Brain microvascular endothelial cell (primary cell): ENCODE measurements at places on chromosomes 1 and 21.
A peak's percentile ranks its signal among the peaks of the same experiment; 100 is the strongest.

- no peak for DNase-seq
Observed at GRCh38 chr1:65230731-65231481, 78.4 kb upstream of the DNAJC6 start.

DNA sequence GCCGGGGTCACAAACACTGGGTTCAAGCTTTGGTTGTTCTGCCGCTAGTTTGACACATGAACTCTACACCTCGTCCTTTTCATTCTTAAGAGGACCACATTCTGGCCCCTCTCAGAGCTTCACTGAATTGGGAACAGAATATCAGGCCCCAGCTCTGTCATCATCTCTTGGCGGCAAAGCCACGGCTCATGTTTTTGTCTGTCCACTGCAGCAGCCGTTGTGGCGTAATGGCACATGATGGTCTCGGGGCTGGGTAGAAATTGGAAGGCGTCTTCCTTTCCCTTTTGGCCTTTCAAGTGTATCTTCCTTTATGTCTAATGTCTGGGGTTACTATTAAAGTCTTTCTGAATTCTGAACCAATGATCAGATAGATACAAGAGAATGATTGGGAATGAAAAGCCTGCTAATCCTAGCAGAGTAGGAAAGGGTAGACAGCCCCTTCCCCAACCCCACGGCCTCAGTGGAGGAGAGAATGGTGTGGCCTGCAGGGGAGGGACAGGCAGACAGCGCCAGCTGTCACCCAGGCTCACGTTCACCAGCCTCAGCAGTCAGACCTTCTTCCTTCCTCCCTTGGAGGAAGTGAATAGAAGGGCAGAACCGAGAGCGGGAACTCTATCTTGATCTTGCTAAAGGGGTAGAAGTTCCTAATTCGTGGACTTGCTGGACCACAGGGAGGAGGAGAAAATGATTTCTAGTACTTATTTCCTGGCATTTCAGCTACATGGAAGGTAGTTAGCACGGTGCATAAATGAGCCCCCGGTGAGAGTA lies 498.1 kb downstream of the KIF26B start:
- DNase-seq, result no peak

GRCh38 chr1:152048416-152049009 lies 11.7 kb upstream of the S100A11 start:
- DNase-seq, result no peak

- DNase-seq, result peak; percentile 92
Observed at GRCh38 chr1:236281654-236282424, at the start of gene ERO1B. Gene ERO1B, minus strand, starts transcription at chr1:236281958. Its CDS starts 175 bp downstream, at chr1:236281783.

DNA sequence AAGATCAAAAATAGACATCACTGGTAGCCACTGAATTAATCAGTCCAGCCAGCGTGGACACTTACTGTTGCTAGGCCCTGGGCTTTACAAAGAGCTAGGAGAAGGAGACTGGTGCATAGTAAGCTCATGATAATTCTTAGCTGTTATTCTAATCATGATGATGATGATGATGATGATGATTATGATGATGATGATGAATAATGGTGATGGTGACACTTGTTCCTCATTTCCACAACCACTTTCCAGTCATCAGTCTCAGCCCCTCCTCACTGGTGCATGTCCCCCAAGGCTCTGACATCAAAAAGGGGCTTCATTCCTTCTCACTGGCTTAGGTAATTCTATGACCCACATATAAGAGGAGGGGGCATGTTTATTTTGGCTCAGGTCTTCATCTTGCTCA lies 701.0 kb downstream of the PTPRU start:
- no peak for DNase-seq

DNA sequence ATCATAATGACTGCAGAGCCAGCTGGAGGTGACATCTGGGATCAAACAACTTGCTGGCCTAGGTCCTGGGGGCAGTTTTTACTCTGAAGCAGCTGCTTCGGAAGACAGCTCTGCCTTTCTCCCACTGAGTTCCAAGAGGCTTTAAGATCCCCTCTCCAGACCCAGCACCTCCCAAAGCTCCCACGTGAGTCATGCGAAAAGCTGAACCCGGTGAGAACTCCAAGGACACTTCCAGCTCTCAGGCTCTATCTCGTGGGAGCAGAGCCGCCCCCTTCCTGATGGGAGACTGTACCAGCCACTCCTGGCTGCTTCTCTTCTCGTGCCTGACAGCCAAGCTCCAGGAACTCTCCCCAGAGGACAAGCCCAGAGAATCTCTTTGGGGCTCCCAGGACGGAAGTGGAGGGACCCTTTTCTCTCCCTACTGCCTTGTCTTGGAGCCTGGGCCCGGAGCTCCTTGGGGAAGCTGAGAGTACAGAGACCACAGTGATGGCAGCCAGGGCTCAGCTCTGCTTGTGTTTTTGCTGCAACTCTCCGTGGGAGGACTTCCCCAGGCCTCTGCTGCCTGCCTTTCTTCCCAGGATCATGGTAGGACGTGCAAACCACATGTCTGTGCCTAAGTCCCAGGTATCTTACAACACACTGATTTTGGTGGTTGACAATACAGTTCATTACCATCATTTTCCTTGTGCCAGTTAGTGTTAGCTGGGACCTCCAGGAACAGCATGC lies 40.6 kb downstream of the STUM start:
- DNase-seq, result no peak

- DNase-seq, result no peak
Observed at GRCh38 chr1:46948629-46949416, 7.5 kb upstream of the CYP4A11 start.

DNA sequence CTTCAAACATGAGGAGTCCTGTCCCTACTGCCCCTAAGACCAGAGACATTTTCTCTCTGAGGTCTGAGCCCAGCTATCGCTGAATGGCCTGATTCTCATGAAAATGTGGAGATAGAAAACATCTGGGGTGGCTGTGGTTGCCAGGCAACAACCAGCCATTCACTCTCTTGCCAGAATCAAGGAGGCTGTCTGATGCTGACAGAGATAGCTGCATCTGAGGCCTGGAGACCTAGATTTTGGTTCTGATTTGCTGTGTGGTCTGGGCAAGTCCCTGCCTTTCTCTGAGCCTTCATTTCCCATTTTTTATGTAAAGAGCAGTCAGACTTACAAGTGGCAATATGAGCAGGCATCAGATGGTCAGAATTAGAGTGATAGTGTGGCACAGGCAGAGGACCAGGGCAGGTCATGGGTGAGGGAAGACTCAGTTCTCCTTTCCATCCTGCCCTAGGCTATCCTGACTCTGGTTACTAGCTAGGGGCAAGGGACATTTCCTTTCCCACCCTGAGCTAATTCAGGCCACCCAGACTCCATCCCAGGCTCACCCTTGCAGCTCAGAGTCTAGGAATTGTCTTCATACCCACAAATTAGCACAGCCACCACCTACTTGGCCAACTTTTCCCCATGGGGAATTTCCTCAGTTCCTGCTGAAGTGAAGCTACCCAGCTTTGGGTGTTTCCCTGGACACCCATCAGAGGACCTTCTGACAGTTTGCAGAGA lies 20.0 kb upstream of the RNF19B start:
- peak; percentile 63 for DNase-seq

GRCh38 chr1:6342056-6342455 lies 51.5 kb downstream of the ACOT7 start:
- DNase-seq, result peak; percentile 63

DNA sequence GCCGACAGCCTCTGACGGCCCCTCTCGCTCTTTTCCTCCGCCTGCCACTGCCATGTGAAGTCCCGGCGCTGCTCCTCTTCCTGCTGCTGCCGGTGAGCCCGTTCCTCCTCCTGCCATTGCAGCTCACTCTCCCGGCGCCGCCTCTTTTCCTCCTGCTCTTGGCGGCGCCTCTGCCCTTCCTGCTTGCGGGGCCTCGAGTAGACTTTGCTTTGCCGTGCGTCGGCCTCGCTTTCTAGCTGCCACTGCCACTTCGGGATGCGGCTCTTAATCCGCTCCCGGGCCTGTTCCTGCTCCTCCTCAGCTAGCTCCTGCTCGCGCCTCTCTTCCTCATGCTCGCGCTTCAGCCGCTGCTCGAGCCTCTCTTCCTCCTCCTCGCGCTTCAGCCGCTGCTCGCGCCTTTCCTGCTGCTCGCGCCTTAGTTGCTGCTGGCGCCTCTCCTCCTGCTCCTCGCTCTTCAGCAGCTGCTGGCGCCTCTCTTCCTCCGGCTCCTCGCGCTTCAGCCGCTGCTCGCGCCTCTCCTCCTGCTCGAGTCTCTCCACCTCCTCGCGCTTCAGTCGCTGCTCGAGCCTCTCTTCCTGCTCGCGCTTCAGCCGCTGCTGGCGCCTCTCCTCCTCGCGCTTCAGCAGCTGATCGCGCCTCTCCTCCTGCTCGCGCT lies 4.3 kb downstream of the TCHH start:
- DNase-seq, result peak; percentile 20

GRCh38 chr1:8015036-8015808 lies 10.9 kb downstream of the ERRFI1 start:
- peak; percentile 82 for DNase-seq

GRCh38 chr1:64065571-64065970 lies 137.9 kb upstream of the UBE2U start:
- peak; percentile 37 for DNase-seq

- no peak for DNase-seq
Observed at GRCh38 chr1:117138561-117138960, 17.0 kb upstream of the TRIM45 start.

DNA sequence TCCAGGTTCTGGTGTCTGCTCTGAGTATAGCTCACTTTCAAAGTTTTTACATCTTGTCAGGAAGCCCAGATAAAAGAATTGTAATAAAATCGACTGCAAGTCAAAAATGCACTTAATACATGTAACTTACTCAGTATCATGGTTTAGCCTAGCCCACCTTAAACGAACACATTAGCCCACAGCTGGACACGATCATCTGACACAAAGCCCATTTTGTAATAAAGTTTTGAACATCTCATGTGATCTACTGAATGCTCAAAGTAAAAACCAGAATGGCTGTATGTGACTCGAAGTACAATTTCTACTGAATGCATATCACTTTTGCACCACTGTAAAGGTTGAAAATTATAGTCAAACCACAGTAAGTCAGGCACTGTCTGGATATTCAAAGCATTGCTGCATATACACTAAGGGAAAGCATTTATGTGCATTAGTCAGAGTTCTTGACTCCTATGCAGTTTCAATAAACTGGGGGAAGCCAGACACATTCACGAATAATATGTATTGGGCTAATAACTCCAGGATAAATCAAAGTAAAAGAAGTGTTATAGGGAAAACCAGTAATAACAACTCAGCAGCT lies 12.2 kb upstream of the TDRD10 start:
- no peak for DNase-seq

- no peak for DNase-seq
Observed at GRCh38 chr1:97647776-97648175, 273.1 kb downstream of the DPYD start.

- no peak for DNase-seq
Observed at GRCh38 chr1:70993798-70994197, 53.8 kb downstream of the PTGER3 start.

DNA sequence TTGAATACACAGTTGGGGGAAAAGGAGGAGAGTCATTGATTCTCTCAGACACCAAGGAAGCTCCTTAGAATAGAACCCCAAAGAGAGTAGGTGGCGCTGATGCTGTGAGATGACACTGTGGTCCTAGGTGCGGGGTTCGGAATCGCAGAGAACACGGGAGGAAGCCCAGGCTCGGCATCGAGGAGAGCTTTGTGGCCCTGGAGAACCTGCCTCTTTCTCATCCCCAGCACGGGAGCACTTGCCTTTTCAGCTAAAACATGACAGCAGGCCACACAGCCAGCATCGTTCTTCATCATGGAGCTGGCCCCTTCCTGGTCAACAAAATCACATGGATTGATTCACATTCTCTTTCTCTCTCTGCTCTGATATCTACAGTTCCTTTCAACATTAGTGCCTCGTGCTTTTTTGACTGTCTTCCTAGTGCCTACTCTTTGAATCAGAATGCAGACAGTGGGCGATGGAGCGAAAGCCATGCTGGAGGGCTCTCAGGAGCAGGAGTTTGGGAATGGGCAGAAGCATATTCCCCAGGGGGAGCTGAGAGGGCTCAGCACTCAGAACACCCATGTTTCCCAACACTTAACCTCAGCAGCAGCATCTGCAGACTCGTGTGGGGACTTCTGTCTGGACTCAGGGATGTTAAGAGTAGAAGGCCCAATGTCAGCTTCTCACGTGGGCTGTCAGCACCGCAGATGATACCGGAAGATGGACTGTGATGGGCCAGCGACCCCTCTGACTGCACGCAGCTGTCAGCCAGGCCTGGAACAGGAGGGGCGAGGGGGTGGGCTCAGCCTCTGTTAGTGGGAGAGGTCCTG lies 539.4 kb downstream of the KIF26B start:
- no peak for DNase-seq

- no peak for DNase-seq
Observed at GRCh38 chr1:59394706-59395425, 98.0 kb downstream of the FGGY start.

DNA sequence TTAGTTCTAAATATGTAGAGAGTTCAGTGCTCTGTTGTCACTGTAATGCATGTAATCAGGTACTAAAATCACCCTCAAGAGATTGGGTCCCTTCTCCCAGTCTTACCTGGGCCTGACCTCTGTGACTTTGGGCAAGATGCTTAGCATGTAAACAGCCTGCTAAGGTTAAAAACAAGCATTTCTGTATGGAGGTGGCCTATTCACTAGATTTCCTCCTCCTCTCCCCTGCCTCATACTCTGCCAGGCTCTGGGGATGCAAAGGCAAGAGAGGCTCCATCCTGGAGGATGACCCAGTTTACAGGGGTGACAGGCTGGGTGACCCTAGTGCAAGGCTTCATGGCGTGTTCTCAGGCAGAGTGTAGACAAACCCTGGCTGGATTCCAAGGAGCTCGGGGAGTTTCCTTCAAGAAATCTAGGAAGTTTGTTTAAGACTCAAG lies 28.8 kb downstream of the VANGL2 start:
- no peak for DNase-seq

- DNase-seq, result no peak
Observed at GRCh38 chr1:18348354-18348753, 132.4 kb upstream of the KLHDC7A start.

GRCh38 chr1:78718566-78718965 lies 68.9 kb downstream of the IFI44 start:
- DNase-seq, result no peak

- DNase-seq, result no peak
Observed at GRCh38 chr1:202268817-202269216, 72.9 kb downstream of the UBE2T start.

- DNase-seq, result no peak
Observed at GRCh38 chr1:147747966-147748365, 12.4 kb downstream of the GJA5 start.

DNA sequence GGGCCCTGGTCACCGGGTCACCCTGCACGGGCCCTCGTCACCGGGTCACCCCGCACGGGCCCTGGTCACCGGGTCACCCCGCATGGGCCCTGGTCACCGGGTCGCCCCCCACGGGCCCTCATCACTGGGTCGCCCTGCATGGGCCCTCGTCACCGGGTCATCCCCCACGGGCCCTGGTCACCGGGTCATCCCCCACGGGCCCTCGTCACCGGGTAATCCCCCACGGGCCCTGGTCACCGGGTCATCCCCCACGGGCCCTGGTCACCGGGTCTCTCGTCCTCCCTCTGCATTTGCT lies 77.6 kb downstream of the RIPK4 start:
- DNase-seq, result no peak

GRCh38 chr1:192534666-192535065 lies 40.9 kb upstream of the RGS1 start:
- DNase-seq, result no peak

DNA sequence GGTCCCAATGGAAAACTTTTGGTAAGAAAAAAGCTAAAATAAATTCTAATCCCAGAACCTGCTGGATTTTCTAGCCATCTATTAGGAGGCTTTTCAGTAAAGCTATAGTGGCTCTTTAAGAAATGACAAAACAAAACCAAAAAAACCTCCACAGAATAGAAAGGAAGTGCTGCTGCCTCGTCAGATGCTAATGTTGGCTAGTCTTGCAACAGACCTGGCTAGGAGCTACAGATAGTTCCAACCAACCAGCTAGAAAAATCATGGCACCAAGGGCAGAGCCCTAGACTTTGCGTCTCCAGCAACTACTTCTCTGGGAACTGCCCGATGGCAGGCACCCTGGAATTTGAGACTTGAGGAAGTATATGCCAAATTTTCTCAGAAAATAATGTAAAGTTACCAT lies 7.6 kb downstream of the CD101 start:
- no peak for DNase-seq
